ENCODE measurements at places on chromosomes 2 and 18. TPM values are rescaled to one million over a fixed set of nuclear protein-coding genes. Genes with fewer than 3 reads are reported as not detected.

DNA sequence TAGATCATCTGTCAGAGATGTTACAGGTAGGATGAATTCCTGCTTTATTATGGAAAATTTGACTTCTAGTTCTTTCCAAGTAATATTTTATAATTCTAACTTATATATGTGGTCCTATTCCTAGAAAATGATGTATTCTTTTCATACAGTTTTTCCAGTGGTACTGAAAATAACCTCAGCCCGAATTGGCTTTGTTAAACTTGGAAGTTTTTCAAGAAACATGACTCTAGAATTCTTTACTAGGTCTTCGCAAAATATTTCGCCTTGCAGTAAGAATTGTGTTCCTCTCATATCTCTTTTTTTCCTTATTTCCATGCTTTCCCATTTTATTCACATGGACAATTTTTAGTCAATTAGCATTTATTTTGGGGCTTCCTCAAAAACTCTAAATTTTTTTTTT, 60.5 kb downstream of the BMPR2 start:
- H3K4me3 ChIP-seq, result no peak overlapping the region
- H3K36me3 ChIP-seq, result peaks cover 12% of the 10 kb centered on the region
- H3K27ac ChIP-seq, result no peak overlapping the region
- peaks cover 9% of the 10 kb centered on the region for H3K4me1 ChIP-seq

DNA sequence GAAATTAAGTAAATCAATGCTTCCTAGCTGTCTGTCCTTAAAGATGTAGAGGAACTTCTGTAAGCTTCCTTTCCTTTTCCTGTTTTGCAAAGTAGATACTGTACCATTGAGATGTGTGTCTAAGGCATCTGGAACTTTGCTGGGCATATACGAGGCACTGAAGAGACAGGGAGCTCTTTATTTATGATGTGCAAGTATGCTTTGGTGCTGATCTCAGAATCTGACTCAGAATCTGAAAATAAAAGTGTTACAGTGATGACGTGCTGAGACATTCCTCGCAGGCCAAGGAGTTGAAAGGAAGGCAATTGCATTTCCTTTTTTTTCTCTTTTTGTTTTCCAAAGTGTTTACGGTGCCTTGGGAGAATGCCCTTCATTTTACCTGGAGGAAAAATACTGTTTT, 230.9 kb upstream of the RGPD4 start:
- H3K27ac ChIP-seq, result no peak overlapping the region
- H3K36me3 ChIP-seq, result no peaks in the 10 kb centered on the region
- H3K27me3 ChIP-seq, result no peaks in the 10 kb centered on the region
- no peak overlapping the region for H3K4me3 ChIP-seq

DNA sequence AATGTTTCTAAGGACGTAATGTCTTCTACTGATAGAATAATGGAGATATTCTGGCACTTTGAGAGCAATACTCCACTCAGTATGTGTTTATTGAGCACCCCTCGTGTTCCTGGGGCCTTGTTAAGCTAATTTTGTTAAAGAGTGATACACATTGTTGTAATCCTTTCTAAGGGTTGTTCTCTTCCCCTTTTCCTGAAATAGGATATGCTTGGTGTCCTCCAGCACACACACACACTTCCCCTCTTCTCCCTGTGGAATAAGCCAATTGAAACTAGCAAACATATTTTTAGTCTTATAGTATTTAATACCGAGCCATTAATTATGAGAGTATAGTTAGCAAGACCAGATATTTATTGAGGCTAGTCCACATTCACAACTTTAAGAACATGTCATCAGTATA, 114.1 kb downstream of the CRIM1 start:
- peaks cover 56% of the 10 kb centered on the region for H3K36me3 ChIP-seq
- peak overlapping the region; percentile 50 for H3K27ac ChIP-seq
- no peak overlapping the region for H3K4me3 ChIP-seq
- DNase-seq, result no peak
- H3K27me3 ChIP-seq, result no peaks in the 10 kb centered on the region

DNA sequence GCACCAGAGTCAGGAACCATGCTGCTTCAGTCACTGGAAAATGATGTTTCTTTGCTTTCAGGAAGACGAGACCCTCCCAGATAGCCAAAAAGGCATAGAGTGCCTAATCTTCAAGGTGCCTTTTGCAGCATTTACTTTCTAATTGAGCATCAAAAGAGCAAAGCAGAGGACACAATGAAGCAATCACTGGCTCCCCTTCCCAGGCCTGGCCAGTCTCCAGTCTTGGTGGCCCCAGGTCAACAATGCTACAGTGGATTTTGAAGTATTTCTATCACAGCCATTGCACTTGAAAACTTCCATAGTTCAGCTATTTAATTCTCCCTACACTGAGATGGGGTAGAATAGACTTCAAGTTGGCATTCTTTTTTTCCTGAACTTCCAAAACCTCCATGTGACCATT, 15.4 kb downstream of the ZBTB7C start:
- no peak for DNase-seq
- H3K4me1 ChIP-seq, result peaks cover 16% of the 10 kb centered on the region
- H3K27me3 ChIP-seq, result peaks cover 9% of the 10 kb centered on the region

DNA sequence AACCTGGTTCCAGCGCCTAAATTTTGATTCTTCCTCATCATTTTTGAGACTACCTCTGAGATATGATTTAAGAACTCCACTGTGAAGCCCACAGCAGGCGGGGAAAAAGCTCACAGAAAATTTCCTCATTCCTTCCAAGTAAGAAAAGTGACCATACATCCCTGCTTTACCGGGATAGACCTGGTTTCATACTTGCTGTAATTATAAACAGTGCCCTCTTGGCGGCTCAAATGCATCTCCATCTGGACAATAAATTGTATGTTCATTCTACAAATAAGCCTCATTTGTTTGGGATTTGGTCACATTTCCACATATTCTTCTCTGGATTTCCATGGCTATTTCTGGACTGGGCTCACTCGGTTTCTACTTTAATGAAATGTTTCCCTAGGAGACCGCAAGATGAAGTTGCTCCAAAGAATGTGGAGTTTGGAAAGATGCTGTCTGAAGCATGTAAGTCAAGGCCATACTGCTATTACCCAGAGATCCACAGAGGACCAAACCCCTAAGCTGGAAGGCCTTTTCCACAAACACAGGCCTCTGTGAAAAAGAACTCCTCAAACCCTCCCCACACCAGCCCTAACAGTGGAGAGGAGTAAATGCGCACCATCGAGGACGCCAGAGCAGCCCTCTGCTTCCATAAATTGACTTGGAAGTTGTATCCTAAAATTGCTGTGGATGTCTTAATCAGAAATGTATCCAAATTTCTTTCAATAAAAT, 13.9 kb downstream of the STAT1 start:
- DNase-seq, result no peak

GRCh38 chr2:158194229-158194628, 92.6 kb downstream of the UPP2 start:
- no peak for DNase-seq
- no peak overlapping the region for H3K27ac ChIP-seq
- H3K4me1 ChIP-seq, result peaks cover 23% of the 10 kb centered on the region
- no peaks in the 10 kb centered on the region for H3K27me3 ChIP-seq
- H3K36me3 ChIP-seq, result no peaks in the 10 kb centered on the region

The GREB1 gene
- 31.9 TPM for total RNA-seq

The NR4A2 gene
- 0.66 TPM for total RNA-seq
